ENCODE measurements at places on chromosomes 7 and 10. TPM values are rescaled to one million over a fixed set of nuclear protein-coding genes. Genes with fewer than 3 reads are reported as not detected.

HEPACAM2 gene
- total RNA-seq: not detected

UTF1 gene
- total RNA-seq: not detected

FAM20C gene
- 1.3 TPM for total RNA-seq

GIMAP4 gene
- 389 TPM for total RNA-seq

TMEM72 gene
- total RNA-seq: not detected

ASAH2 gene
- 0.60 TPM for total RNA-seq

PDE1C gene
- 0.17 TPM for total RNA-seq

NUTM2A gene
- 0.09 TPM for total RNA-seq

PTPN20 gene
- 0.11 TPM for total RNA-seq

Data from dermis lymphatic vessel endothelial cell (primary cell).